Muscle of leg (tissue), 16 donors: ENCODE measurements at places on chromosomes 1 and 21.

DNA sequence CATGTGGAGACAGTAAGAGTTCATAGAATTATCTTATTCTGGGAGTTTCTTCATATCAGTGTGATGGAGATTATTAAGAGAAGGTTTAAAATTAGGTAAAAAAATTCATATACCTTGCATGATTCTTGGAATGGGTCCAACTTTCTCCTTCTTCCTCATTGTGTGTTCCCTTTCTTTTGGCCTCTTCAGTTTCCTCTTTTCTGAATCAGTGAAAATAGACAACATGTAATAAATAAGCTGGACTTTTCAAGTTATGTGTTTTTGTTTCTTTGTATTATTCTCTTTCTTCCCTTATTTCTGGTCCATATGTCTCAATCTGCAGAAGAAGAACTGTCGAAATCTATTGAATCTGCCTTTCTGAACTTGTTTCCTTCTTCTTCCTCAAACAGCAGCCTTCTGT lies 30.5 kb downstream of the C4BPA start:
- DNase-seq: peak; percentile 33

DNA sequence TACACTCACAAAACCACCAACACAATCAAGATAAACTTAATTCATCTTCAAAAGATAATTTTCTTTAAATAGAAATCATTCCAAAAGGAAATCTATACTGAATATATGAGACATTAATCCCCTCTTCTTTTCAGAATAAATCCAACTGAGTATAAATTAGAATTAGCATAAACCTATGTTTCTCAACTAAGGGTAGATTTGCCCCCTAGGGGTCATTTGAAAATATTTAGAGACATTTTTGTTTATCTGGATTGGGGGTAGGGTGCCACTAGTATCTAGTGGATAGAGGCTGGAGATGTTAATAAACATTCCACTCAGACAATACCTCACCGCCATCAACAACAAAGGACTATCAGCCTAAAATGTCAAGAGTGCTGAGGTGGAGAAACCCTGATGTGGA lies 6.5 kb upstream of the TNFSF4 start:
- DNase-seq: no peak

- no peak for DNase-seq
Observed at GRCh38 chr1:152495066-152495675, 15.4 kb upstream of the LCE5A start.

- DNase-seq: no peak
Observed at GRCh38 chr21:45317398-45318145, 29.9 kb upstream of the POFUT2 start.

DNA sequence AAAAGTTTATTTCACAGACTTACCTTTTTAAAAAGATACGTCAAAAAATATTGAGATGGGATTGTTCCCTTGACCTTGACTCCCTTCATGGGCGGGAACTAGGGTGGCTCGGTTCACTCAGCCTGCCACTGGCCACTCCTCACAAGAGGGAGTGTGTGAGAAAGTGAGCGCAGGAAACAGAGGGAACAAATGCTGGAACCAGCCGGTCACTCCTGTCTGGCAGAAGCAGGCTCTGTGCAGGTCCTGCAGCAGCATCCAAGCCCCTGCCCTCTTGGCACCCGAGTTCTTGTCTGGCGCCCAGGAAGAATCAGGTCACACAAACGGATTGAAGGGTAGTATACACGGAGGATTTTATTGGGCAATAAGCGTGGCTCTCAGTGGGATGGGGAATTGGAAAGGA lies 58.9 kb downstream of the ZNF648 start:
- DNase-seq: no peak

DNA sequence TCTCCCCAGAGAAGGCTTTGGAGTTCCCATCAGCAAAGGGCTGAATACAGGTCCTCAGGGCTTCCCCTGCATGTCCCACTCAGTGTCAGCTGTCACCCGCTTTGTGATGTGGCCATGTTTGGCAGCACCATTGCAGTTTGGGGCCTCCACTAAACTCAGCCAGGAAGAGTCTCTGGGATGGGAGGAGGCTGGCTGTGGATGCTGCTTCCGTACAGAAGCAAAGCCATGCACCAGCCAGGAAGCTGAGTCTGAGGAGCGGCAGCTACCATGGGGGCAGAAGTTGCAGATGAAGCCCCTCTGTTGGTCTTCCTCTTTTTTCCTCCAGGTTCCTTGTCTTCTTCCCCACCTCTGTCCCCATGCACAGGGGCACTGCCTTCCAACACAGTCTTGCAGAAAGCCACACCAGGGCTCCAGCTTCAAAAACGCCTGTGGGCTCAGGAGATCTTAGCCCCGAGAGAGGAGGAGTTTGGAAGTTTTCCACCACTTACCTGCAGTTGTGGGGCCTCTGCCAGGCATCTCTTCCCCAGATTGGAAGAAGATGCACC lies 416.8 kb downstream of the NPHP4 start:
- DNase-seq: no peak
